ENCODE measurements at places on chromosomes 13 and 19. TPM values are rescaled to one million over a fixed set of nuclear protein-coding genes. Genes with fewer than 3 reads are reported as not detected.

MBD3L5 gene
- not detected for total RNA-seq

CAMSAP3 gene
- total RNA-seq: not detected

UBE2L5 gene
- 1.7 TPM for total RNA-seq

PIN1 gene
- 45.5 TPM for total RNA-seq

LGALS14 gene
- total RNA-seq: not detected

GRCh38 chr19:3154957-3155736 lies 19.3 kb downstream of the GNA15 start:
- DNase-seq: peak; percentile 93

DNA sequence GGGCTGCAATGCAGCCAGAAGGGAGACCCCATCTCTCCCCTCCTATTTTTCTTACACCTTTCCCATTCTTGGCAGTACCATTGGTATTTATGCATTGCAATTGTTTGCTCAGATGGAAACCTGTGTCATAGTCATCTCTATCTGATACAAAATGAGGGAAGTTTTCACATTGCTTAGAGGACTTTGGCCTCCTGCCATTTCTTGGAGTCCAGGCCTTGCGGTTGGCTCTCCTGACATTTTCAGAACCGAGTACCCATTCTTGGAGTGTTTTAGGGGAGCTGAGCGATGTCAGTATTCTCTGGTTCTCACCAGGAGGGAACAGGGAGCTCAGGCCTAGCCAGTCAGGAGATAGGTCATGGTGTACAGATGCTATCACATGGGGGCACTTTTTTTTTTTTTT lies 1.5 kb downstream of the SIN3B start:
- peak; percentile 9 for DNase-seq

DNA sequence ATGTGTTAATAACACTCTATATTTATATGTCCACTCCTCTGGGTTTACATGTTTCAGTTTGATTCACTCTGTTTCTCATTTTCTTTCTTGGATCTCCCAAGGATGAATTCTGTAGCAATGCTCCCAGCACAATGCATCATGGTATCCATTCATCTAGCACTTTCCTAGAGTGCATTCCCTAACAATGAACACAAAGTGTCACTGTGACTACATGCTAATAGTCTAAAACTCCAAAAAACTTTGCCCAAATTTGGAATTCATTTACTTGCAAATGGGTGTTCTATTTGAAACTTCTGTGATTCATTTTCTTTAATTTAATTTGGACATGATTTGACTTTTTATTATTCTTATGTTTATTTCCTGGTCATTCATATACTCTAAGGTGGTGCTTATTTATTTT lies 286.3 kb downstream of the POU4F1 start:
- no peak for DNase-seq

- DNase-seq: peak; percentile 46
These were observed 1.1 kb downstream of the MAB21L1 start for GRCh38 chr13:35475212-35475959.

DNA sequence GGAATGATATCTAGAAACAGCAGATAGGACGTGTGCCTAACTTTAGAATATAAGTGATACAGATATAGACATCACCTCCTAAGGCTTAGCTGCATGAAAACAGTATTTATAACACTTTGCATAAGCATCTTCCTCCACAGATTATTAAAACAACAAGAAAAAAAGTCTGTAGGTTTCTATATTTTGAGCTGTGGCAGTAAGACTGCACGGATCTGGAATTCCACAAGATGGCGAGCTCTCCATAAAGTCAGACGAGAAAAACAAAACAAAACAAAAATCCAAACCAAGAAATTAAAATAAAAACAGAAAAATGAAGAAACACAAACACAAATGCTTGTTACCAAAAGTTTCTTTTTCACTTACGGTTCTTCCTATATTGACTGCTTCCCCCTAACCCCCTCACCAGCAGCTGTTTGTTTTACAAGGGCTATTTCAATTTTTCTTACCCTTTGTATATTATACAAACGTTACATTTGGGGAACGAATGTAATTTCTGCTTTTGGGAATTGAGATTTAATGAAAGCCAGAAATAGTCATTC lies 285.8 kb downstream of the MYO16 start:
- no peak for DNase-seq

DNA sequence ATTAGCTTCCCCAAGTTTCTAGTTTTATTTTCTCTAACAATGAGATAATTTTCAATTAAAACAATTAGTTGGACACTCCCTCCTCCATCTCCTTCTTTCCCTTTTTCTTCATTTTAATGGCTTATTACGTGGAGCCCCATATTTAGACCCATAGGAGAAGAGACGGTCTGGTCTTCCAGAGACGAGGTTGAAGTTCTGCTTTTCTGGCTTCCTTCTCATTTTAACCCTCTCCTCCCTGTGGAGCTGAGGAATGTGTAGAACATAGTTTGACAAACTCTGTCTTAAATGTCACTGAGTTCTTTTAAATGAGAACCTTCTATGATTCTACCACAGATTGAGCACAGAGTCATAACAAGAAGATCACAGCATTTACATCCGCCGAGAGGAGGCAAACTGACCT lies 86.8 kb downstream of the EDNRB start:
- no peak for DNase-seq

DNA sequence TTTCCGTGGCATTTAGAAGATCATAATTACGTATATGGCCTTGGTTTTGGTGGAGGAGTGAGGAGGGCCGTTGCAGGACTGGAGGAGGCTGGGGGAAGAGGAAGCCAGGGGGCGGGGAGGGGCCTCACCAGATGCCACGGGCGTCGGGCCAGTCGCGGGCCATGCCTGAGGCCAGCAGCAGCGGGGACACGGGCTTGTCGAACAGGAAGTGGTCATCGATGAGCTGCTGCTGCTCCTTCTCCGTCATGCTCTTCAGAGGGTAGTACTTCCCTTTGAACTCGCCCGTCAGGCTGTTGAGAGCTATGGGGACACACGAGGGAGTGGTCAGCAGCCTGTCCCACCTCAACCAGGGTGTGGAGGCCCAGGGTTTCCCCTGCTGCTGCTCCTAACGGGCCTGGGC lies 11.1 kb downstream of the CKM start:
- no peak for DNase-seq

DNA sequence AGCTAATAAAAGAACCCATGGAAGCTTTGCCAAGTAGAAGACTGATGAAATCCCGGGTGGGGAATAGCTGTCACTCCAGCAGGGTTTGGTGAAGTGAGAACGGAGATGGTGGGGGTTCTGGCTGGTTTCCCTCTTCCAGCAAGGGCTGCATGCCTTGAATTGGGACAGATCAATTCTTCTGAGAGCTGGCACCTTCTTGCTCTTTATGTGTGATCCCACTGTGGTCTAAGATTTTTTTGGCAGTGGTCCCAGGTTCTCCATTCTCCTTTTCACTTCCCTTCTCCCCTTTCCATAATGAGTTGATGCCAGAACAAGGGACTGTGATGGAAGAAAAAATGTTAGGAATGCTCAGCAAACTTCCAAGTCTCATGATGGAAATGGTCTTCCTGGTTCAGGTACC lies 50.0 kb downstream of the TNFSF11 start:
- DNase-seq: no peak

DNA sequence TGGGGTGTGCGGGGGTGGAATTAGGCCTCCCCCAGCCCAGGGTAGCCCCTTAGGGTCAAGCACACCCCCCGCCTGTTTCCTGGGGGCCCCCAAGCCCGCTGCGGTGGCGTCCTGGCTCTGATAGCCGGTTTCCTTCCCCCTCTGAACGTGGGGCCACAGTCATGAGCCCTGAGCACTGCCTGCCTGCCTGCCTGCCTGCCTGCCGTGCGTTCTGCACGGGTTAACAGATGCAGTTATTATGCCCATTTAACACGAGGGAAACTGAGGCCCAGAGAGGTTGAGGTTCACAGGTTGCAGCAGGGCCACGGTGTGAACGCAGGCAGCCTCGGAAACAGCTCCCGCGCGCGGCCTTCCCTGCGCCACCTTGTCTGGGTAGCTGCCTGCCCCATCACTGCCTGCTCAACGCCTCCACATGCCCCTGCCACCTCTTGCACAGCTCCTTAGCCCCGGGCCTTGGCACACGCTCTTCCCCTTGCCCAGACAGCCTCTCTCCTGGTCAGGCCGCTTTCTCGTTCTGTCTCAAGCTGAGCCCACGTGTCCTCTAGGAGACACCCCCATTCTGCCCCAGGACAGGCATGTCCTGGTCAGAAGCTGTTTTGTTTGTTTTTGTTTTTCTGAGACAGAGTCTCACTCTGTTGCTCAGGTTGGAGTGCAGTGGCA lies 1.2 kb upstream of the GAMT start:
- DNase-seq: no peak

- no peak for DNase-seq
These were observed 15.9 kb downstream of the CBY2 start for GRCh38 chr13:45718063-45718462.

DNA sequence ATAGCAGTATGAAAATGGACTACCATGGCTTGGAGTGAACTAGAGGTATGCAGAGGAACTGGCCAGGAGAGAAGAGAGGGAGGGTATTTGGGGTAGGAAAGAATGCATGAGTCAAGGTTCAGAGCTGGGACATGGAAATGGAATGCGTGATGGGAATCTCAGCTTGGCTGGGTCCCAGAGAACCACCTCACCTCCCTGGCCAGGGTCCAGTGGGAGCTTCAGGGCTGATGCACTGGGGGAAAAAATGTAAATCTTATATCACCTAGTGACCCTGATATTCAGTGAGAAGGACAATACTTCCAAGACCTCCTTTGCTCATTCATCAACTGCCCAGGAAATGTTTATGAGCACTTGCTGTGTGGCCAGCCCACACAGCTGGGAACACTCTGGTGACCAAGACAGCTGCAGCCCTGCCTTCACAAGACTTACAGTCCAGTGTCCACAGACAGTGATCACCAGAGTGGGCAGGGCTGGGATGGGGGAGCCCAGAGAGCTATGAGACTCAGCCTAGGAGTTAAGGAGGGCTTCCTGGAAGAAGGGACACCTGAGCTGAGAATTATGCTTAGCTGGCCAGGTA lies 12.8 kb downstream of the IGSF23 start:
- DNase-seq: peak; percentile 54

GRCh38 chr13:99548448-99548847 lies 47.2 kb downstream of the TM9SF2 start:
- no peak for DNase-seq

DNA sequence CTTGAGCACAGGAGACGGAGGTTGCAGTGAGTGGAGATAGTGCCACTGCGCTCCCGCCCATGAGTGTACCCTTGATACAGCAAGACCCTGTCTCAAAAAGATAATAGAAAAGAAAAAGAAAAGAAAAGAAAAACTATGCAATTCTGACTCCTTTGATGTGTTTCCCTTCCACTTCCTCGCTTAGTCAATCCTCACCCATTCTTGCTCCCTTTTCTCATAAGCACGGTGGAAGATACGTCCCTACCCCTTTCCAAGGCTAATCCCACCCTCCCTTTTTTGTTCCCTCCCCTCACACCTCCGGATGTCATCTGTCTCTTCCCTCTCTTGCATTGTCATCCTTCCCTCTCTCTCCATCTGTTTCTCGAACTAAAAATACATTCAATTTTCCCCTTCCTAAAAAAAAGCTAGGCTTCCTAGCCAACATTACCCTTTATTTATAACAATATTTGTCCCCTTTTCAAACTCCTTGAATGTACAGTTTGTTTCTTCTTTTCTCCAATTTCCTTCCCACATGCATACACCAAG lies 40.5 kb upstream of the ITM2B start:
- no peak for DNase-seq

DNA sequence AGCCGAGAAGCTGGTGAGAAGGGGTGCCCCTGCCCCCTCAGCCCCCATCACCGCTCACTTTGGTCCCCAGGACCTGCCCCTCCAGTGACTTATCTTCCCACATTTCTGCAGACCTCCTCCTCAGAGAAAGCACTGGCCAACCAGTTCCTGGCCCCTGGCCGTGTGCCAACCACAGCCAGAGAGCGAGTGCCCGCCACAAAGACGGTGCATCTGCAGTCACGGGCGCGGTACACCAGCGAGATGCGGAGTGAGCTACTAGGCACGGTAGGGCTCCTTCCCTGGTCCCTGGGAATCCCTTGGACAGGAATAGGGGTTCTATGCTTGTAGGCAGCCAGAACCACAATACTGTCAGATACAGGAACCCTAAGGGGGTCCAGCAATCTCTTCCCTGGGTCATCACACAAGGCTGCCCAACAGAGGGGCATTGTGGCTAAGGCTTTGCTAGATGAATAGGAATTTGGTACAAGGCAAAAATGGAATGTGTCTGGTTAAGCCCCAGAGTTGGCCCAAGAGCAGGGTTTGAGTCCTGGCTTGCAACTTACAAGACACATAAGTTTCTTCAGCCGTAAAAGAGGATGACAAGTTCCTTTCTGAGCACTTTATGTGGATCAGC lies 1.0 kb downstream of the USE1 start:
- no peak for DNase-seq

GRCh38 chr13:97108530-97108900 lies 113.6 kb upstream of the MBNL2 start:
- no peak for DNase-seq

GRCh38 chr13:48403151-48403631 lies 9.7 kb downstream of the LPAR6 start:
- DNase-seq: no peak

DNA sequence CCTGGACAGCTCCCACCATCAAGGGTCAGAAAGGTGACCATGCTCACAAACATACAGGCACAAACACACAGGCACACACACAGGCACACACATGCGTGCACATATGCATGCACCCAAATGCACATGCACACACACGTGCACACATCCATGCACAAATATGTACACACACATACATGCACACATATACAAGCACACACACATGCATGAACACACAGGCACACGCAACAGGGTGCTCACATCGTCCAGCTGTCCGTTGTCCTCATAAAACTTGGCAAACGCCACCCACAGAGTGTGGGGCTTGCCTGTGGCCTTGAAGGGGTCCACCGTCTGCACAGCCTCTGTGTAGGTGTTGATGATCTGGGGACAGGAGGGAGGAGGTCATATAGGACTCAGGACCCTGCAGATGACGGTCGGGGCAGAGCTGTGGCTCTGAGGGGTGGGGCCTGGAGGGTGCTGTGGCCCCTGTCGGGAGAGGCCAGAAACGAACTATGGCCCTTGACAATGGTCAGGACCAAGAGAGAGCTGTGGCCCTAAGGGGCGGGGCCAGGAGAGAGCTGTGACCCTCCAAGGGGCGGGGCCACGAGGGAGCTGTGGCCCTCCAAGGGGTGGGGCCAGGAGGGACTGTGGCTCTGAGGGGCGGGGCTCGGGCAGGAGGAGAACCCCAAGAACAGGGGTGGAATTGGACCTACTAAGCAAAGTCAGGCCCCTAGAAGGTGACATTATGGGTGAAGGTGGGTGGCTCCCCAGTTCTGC lies 6.2 kb downstream of the XAB2 start:
- DNase-seq: no peak

DNA sequence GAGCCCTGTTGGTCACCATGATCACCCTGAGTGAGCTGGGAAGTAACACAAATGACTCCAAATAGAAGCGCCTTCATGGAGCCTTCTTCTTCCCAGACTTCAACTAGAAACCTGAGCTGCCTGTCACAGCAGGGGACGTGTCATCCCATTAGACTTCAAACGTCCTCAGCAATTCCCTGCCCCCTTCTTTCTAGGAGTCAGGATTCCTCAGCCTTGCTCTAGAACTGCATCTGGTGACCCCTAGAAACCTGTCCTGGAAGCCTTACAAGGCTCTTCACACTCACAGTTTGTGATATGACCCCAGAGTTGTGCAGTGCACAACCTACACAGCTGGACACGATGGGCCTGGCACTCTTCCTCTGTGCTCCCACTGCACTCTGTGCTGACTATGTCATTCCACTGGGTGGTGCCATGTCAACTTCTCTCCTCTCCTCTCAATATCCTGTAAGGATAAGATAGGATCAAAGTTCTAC lies 23.6 kb upstream of the TTYH1 start:
- no peak for DNase-seq
